ENCODE measurements at places on chromosomes 3 and 15.

DNA sequence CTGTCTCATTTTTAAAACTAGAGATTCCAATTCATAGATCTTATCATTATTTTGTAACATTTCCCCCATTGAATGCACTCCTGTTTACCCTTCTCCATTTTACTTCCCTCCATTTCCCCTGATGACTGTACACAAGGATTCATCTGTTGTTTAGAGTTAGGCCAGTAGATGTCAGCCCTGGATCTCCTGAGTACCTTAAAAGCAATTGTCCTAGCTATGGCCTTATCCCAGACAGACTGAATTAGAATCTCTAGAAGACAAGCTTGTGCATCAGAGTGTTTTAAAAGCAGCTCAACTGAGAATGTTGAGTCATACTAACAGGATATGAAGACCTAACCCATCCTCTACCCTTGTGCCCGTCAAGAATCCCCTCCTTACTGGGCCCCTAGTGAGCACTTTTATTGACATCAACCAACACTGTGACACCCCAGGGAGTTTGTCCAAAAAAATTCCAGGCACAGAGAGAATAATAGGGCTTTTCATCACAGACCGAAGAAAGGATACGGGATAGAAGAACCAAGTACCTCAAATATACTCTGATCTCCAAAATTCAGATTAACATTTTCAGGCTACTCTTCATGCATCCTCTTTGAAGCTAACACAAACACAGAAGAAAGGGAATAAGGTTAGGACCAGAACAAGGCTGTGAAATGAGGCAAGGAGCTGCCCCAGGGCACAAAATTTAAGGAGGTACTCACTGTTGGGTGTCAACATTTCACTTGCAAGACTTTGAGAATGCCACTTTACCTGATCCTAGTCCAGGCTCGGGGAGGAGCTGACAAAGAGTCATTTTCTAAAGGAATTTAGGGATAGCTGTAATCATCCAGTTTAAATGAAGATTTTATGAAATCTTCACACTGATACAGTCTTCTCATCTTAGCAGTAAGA lies 17.1 kb downstream of the ZBED2 start:
- DNase-seq, result no peak

GRCh38 chr3:184741259-184741556 lies 29.3 kb upstream of the MAGEF1 start:
- DNase-seq, result no peak

GRCh38 chr3:192445770-192446644 lies 281.3 kb downstream of the FGF12 start:
- no peak for DNase-seq

DNA sequence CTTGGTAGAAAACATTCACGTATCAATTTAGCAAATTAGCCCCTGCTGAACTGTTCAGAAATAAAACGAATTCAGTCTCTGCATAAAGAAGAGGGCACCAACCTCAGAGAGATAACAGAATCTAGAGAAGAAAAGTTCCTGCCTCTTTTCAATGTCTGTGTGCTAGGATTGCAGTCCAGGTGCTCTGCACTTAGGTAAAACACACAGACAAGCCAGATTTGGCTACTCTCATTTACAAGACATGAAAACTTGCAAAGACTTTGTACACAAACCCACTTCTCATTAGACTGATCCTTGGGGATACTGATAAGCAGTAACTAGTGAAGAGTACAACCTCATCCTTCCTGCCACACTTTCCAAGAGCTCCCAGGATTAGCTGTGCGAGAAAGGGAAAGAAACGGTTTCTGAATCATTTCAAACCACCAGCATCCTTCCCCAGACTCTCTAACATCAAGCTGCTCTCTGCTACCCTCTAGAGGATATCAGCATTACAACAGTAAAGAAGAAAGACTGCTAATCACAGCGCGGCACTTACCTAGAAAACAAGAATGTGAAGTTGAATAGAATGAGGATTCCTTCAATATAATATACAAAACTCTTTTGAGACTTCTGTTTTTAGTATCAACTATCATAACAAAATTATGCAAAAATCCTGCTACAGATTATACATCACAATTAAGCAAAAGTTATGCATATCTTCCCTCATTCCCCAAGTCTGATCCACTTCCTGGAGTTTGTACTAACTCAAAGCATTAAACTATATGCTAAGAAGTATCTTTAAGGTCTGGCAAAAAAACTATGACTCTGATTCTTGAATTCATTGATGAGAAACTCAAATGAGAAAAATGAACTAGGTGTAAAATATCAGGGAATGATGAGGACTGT lies 306.4 kb downstream of the MAGI1 start:
- DNase-seq, result no peak

DNA sequence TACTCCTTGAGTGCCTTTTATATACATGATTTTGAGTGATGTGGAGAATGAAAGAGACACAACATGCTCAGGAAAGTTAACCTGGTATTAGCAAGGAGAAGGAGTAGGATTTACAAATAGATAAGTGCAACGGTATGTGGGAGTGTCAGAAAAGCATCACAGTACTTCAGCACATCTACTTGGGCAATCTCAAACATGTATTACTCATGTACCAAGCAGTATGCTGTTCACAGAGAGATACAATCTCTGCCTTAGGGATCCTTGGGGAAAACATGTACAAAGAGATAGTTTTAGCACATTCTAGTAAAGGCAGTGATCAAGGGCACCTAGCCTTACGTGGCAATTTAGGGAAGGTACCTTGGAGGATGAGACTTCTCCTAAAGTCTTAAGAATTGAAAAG lies 146.5 kb downstream of the FILIP1L start:
- DNase-seq, result no peak

DNA sequence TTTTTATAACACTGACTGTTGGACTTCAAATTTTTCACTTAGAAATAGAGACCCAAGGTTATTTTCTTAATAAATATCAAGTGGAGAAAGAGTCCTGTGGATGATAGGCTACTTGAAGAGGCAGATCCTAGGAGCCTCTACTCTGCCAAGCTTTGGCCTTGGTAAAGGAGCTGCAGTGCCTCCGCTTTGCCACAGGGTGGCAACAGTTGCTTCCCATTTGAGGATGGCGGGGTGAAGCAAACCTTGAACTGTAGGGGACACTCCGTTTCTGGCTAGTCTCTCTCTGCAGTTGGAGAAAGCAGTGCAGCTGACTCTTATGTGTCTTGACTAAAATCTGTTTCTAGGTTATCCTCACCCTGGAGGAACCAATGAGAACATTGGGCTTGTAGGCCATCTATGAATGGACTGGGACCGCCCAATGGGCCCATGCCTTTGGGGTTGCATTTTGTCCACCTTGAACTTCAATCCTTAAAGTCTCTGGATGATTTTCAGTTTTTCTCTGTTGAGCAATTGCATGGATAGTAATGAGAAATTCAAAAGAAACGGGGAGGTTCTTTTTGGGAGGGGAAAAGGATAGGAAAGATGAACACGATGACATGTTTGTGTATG lies 9.8 kb downstream of the SCG5 start:
- DNase-seq, result no peak

DNA sequence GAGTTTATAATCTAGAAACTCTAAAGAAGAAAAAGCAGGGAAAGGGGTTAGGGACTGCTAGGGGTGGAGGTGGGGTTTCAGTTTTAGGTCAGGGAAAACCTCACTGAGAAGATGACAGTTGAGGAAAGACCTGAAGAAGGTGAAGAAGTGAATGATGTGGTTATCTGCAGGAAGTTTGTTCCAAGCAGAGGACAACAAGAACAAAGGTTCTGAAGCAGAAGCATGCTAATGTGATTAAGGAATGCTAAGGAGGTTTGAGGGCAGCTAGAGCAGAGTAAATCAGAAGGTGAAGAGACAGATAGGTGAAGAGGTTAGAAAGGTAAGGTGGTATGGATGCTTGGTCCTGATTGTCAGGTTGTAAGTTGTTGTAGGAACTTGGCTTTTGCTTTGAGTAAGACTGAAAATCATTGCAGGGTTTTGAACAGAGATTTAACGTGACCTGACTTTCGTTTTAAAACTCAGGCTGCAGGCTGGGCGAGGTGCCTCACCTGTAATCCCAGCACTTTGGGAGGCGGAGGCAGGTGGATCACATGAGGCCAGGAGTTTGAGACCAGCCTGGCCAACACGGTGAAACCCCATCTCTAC lies 8.6 kb downstream of the OXSR1 start:
- DNase-seq, result no peak

GRCh38 chr15:45635191-45635638 lies 386 bp downstream of the SQOR start:
- DNase-seq, result peak; percentile 81

GRCh38 chr3:72510247-72510646 lies 338.0 kb downstream of the SHQ1 start:
- no peak for DNase-seq

DNA sequence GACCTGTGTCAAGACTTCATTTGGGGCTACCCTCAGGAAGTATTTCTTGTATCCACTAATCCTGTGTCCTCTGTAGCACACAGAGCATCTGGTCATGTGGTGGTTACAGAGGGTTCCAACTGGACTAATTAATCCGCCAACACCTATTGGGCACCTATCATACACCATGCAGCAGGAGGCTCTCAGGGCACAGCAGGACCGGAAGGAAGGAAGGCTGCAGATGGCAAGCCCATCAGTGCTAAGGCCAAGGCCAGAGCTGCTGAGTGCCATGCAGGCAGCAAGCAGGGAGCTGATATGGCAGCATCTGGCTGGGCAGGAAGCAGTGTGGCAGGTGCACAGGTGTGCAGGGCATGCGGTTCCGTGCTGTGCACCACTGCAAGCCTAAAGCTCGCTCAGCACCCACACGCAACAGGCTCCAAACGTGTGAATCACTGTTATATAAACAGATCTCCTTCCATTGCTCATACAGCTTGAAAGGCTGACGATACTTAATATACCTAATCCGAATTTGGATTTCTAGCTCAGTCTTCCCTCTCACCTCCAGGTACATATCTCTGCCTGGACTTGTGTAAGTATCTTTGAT lies 64.4 kb upstream of the SNRPA1 start:
- no peak for DNase-seq

GRCh38 chr15:92184142-92184541 lies 209.5 kb upstream of the ST8SIA2 start:
- DNase-seq, result no peak

All from aorta (tissue), 5 donors.